ENCODE measurements at places on chromosomes 2 and 18.

DNA sequence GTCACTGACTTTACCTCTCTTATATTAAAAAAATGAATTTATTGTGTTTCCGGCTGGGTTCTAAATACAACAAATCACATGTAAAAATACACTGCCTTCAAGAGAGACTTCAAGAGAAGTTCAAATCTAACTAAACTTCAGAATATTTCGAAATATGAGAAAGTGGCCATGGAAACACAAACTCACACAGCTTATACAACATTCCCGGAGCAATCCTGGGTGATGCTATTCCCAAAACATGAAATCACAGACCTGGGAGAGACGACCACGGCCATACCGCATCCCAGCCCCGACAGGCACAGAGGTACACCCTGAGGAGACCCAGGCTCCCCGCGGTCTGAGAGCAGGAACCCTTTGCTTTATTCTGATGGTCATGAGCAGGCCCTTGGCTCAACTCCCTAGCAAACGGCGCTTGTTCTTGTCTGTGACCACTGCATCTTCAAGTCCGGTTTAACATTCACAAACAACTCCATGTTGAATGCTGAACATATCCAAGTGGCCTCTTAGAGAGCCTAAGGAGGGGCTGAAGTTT lies 185.4 kb upstream of the REV1 start:
- DNase-seq: no peak

DNA sequence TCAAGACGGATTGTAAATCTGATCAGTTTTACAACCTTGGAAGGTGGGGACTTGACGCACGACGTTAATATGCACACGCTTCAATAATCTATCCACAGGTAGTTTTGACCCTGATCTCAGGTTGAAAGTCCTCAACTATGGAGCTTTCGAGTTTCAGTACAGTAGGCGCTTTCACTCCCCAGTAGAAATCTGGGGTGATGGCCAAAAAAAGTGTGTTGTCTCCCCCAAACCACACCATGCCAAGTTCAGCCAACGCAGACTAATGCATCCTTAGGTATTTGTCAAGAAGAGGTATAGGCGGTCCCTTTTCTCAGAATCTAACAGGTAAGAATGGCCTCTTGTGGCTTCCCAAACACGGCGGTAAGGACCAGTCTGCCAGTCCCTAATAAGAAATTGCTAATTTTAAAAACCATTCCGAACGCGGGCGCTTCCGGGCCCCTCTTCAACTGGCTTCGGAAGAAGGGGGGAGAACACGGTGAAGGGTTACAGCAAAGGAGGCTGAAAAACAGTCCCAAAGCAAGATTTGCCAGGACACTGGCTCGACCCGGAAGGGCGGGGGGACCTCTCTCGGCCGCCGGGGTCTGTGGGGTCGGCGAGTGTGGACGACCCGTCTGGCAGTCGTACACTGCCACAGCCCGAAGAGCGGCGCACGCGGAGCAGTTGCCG lies 659 bp downstream of the FAM210A start:
- DNase-seq: no peak

DNA sequence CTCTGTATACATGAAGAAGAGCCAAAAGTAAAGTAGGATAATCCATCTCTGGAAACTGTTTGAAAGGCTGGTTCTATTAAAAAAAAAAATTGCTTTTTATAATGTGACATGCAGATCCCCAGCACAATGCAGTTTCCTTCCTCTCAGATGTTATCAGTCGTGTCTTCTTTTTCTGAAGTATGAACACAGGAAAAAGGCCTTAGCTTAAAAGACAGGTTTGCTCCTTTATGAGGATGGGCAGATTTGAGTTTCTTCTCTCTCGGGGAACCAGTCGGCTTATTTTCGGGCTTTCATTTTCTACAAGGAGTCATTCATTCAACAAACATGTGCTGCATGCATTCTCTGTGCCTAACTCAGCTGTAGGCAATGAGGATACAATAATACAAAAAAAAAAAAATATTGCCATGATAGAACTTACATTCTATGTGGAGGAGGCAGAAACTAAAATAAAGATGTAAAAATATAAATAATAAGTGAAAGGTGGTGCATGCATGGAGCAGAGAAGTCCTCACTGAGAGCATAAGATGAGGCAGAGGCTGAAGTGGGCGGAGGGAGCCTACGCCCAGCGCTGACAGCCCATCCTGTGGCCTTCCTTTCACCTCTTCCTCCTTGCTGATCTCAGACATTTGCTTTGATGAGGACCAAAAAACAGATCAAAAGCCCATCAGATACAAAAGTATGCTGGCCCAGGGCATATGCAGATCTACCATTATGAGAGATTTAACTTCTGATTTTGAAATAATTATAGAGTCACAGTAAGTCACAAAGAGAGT lies at the start of gene CD226:
TSS of gene CD226 (minus strand) at position 513 of the 773 bp plus-strand sequence. CDS start at position 46, 467 bp downstream.
- no peak for DNase-seq

DNA sequence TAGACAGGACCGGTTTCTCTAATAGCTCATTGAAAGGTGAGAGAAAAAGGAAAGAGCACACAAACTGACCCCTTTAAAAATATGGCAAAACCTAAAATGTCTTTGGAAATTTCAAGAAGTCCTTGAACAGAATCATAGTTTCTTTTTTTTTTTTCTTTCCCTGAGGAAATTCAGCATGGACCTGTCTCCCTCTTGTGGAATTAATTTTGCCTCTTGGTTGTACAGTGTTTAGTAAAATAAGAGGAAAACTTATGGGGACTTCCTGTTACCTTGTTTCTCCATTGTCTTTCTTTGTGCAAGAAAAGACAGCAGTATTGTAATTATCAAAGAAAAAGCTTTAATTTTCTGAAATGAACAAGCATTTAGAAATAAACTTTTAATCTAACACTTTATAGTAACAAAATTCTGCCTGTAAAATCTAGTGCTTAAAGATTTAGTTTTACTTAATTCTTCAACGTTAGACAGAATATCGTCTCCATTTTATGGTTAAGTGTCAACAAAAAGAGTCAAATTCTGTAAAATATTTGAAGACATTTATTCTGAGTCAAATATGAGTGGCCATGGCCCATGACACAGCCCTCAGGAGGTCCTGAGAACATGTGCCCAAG lies 176.3 kb upstream of the NABP1 start:
- peak; percentile 35 for DNase-seq

DNA sequence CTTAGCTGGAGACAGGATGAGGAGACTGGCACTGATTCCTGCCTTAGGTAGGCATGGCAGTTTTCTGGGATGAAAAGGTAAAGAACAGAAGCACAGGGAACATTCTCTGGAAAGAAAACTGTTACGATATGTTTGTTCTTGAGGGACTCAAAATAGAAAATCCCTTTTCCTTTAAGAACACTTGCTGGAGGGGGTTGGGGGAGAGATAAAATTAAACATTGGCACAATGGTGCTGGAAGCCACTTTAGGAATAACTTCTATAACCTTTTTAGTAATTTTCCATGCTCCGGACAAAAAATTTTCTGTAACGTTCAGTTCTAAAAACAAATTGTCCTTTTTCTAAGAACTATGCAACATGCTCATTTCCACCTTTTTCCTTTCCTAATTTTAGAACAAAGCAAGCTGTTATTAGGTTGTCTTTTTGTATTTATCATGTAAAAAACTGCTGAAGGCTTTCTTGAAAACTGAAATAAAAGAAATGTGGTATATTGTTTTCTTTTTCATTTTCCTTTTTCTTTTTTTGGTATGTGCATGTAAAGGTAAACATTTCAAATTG lies 343.8 kb downstream of the EPHA4 start:
- no peak for DNase-seq

- no peak for DNase-seq
Observed at GRCh38 chr2:96665083-96665569, 22.6 kb downstream of the FER1L5 start.

DNA sequence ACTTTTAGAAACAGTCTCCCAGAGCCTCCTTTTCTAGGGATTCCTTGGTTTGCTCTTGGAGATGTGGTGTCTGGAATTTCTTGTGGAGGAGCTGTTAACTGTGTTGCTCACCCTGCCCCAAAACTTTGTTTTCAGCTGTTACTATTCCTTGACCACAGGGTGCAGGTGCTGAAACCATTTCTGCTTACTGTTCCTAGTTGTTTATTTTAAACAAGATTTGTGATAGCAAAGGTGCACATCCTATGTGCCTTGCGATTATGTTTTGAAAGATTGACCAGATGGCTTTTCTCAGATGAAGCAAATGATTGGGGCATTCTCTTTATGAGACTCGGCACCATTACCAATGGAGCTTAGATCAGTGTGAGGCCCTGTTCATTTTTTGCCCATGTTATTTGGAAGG lies 111.2 kb downstream of the RAB3GAP1 start:
- peak; percentile 85 for DNase-seq

GRCh38 chr18:76580288-76580962 lies 85.4 kb upstream of the ZNF516 start:
- peak; percentile 58 for DNase-seq

DNA sequence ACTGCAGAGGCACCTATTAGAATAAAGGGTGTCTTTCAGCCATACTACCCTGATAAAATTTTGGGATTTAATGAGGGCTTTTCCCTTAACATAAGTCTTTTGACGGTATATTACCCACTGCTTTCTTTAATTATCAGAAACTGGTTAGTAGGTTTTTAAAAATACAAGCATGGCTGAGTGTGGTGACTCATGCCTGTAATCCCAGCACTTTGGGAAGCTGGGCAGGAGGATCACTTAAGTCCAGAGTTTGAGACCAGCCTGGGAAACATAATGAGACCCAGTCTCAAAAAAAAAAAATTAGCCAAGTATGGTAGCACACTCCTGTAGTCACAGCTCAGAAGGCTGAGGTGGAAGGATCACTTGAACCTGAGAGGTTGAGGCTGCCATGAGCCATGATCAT lies 16.1 kb downstream of the CPSF3 start:
- DNase-seq: no peak

- DNase-seq: no peak
Observed at GRCh38 chr2:227241005-227241404, 76.6 kb downstream of the COL4A3 start.

DNA sequence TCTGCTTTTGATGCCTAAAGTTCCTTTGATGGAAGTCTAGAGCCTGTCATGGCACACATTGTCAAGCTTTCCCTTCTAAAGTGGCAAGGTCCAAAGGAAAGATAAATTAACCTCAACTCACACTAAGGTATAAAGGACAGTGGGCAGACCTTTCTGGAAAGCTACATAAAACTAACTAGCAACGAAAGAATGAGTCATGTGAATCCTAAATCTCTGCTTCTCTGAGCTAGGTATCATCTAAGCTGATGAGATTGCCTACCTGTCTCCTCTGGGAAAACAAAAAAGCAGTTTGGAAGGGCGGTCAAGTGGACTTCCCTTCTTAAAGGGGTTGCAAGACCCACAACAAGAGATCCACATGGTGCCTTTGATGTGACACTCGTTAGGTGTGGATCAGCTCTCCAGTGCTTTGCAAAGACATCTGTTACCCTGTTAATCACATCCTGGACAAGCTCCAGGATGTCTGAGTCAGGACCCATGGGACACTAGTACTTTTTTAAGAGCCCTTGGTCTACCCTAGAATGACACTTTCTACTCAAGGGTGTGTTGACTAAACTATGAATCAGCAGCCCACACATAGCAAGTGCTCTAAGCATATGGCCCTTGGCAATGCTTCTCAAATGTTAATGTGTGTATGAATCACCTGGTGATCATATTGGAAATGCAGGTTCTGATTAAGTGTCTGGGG lies 173.5 kb downstream of the ALK start:
- DNase-seq: no peak

DNA sequence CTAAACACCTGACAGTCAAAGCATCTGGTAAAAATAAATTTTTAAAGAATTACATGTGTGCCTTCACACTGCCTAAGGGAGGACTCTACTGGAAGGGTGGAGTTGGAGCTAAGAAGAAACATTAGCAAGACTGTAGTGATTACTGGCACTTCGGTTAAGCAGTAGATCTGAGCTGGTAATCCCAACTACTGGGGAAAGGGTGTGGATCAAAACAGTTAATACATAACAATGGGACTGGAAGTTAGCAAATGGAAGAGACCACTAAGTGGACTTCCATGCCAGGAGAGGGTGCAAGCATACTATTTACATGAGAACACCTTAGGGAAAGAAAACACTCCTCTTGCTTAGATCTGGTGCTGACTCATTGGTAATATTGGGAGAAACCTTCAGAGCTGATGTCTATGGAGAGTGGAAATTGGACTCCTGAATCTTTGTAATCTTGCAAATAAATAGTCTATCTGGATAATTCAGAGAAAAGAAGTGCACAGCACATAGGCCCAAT lies 519.6 kb upstream of the LINC00305 start:
- DNase-seq: no peak

- no peak for DNase-seq
Observed at GRCh38 chr2:30382995-30383394, 64.1 kb upstream of the LCLAT1 start.

DNA sequence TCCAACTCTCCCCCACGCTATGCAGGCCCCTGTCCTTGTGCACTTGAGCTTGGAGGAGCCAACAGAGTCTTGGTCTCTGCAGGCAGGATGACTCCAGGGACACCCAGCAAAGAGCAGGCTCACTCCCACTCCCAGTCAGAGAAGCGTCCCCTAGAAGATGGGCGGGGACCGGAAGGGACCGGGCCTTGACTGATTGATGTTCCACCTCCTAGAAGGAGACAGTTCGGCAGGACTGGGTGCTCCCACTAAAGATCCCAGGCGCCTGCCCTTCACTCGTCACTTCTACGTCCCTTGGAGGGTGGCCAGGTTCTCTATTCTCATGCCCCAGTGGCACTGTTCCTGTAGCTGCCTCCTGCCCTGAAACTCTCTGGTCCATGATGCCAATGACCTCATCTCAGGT lies 3.2 kb upstream of the SP100 start:
- DNase-seq: no peak

- no peak for DNase-seq
Observed at GRCh38 chr2:48545244-48545643, 15.3 kb downstream of the STON1 start.

- DNase-seq: no peak
Observed at GRCh38 chr2:57959390-57959789, 87.2 kb upstream of the VRK2 start.

DNA sequence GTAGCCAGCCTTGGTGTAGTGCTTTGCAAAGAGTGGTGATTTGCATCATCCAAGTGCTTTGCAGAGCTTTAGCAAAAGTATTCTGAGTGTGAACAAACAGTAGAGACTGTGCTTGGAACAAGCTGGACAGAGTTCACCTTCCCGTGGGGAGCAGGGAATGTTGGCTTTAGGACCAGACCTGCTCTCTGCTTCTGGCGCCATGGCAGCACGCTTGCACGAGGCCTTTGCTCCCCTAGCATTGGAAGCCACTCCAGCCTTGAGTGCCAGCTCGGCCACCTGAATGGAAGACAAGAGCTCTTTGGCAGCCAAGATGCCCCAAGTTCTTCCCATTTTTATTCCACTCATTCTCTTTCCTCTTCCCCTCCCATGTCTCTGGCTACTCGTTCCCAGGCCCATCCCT lies 250.8 kb upstream of the OSR1 start:
- no peak for DNase-seq

DNA sequence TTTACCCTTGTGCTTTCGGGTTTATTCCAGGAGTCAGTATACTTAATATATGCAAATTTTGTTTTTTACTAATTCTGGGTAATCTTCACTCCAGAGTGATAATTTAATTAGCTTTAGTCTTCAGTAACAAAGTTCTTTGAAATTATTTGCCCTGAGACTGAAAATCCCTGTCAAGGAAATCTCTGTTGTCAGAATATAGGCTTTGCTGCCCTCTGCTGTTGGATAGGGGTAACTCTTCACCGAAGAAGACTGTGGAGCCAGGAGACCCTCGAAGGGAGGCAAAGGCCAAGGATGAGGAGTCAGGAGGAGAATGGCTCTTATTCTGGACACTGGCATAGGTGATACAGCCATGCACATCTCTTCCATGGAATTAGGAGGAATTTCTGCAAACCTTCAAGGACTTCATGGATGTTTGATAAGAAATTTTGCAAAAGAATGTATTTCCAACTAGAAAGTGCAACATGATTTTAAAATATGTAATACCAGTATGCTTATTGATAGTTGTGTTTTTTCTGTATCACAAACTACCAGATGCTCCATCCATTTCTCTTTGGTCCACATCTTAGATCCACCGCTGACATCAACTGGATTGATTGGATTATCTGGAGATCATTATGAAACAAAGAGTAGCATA lies 182.3 kb downstream of the RDH14 start:
- peak; percentile 4 for DNase-seq

Measured in LNCaP clone FGC (cell line).